Effector memory CD8-positive, alpha-beta T cell (primary cell): ENCODE measurements at places on chromosomes 11 and 22.
A peak's percentile ranks its signal among the peaks of the same experiment; 100 is the strongest.

DNA sequence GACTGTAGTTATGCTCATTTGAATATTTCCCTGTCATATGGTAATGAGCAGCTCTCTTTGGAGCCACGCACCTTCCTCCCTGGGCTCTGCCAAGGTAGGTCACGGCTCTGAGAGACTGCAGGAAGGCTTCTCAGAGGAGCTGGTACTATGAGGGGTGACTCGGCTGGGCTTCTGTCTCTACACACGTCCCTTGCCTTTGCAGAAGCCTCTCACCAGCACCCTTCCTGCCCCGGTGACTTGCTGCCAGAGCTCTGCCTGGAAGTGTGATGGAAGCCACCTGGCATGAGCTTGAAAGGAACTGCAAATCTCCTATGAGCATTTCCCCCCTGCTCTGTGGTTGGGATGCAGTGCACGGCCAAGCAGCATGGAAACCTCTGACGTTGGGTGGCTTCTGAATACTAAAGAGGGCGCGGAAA lies 74.2 kb downstream of the KIRREL3 start:
- DNase-seq = no peak
- no peaks in the 10 kb centered on the region for H3K36me3 ChIP-seq
- no peak overlapping the region for H3K4me3 ChIP-seq
- peaks cover 28% of the 10 kb centered on the region for H3K27me3 ChIP-seq

GRCh38 chr11:73663604-73664495 lies 17.5 kb downstream of the PLEKHB1 start:
- H3K27me3 ChIP-seq = no peaks in the 10 kb centered on the region
- H3K36me3 ChIP-seq = no peaks in the 10 kb centered on the region
- no peak overlapping the region for H3K4me3 ChIP-seq
- peaks cover 10% of the 10 kb centered on the region for H3K4me1 ChIP-seq
- DNase-seq = no peak

DNA sequence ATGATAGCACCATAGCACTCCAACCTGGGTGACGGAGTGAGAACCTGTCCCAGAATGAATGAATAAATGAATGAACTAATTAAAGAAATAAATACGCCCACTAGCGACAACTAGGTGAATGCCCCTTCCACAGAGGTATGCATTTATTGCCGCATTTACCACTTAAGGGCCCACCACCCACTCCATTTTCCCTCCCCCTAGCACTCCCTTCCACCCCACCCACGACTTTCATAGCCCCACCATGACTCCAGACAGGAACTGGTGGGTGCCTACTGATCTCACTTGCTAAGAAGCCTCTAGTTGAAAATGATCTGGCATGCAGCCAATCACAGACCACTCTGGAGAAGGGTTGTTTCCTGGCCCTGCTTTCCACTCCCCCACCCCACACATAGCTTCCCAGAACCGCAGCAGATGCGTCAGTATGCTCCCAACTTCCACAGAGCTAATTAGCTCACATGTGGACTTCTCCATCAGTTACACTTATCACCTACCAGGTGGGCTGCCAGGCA lies 167.6 kb downstream of the WT1 start:
- no peaks in the 10 kb centered on the region for H3K36me3 ChIP-seq
- no peak overlapping the region for H3K27ac ChIP-seq
- no peak for DNase-seq
- H3K27me3 ChIP-seq = peaks cover 19% of the 10 kb centered on the region
- H3K4me3 ChIP-seq = no peak overlapping the region

- no peak for DNase-seq
- H3K27me3 ChIP-seq = peaks cover 35% of the 10 kb centered on the region
- peak overlapping the region; percentile 73 for H3K4me3 ChIP-seq
These were observed 942 bp upstream of the TSPAN18 start for GRCh38 chr11:44725757-44726282.

GRCh38 chr11:102423936-102424335 lies 28.6 kb downstream of the TMEM123 start:
- no peaks in the 10 kb centered on the region for H3K27me3 ChIP-seq
- H3K27ac ChIP-seq = no peak overlapping the region
- peaks cover 24% of the 10 kb centered on the region for H3K36me3 ChIP-seq
- DNase-seq = no peak
- H3K4me1 ChIP-seq = peaks cover 49% of the 10 kb centered on the region

DNA sequence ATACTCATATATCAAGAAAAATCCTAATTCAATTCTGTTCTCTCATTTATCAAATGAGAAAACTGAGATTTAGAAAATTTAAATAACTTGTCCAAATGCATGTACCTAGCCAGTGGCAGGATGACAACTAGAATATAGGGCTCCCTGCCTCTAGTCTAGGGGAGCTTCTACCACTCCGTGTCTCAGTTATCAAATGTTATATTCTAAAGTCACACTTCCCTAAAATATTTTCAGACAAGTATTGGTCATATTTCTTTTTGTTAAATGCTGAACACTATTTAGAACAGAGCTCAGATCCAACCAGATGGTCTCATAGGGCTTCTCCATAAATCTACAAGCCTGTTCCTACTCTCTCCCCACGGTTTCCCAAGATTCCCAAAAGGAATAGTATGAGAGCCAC lies 26.3 kb downstream of the KCNJ1 start:
- no peaks in the 10 kb centered on the region for H3K27me3 ChIP-seq
- no peak overlapping the region for H3K27ac ChIP-seq
- H3K36me3 ChIP-seq = peaks cover 1% of the 10 kb centered on the region
- H3K4me3 ChIP-seq = no peak overlapping the region

GRCh38 chr11:34174412-34175041 lies 69.1 kb downstream of the NAT10 start:
- peak; percentile 79 for DNase-seq
- H3K4me3 ChIP-seq = peak overlapping the region; percentile 68
- H3K4me1 ChIP-seq = peaks cover 3% of the 10 kb centered on the region
- H3K27me3 ChIP-seq = peaks cover 27% of the 10 kb centered on the region
- H3K27ac ChIP-seq = no peak overlapping the region

DNA sequence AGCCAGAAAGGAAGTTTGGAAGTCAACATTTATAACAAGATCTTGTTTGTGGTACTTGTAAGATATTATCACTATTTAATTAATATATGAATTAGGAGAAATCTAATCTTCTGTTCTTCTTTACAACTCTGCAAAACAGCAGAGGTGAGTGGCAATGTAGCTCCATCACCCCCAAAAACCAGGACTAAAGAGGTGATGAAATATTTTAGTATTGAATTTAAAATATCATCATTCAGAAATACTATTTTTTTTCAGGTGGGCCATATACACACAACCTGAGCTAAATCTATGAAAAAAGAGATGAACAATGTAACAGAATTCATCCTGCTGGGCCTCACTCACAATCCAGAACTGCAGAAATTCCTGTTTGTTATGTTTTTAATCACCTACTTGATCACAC lies at the start of gene OR4C45:
Gene OR4C45 (plus strand): TSS at position 301 of the 400 bp plus-strand sequence.
- H3K4me1 ChIP-seq = no peaks in the 10 kb centered on the region
- no peaks in the 10 kb centered on the region for H3K27me3 ChIP-seq
- H3K4me3 ChIP-seq = no peak within 1 kb of the TSS
- DNase-seq = no peak

GRCh38 chr11:117815262-117815803 lies 9.2 kb downstream of the FXYD2 start:
- H3K27ac ChIP-seq = peak overlapping the region; percentile 92
- H3K4me3 ChIP-seq = peak overlapping the region; percentile 69
- H3K4me1 ChIP-seq = peaks cover 38% of the 10 kb centered on the region
- H3K27me3 ChIP-seq = no peaks in the 10 kb centered on the region
- DNase-seq = peak; percentile 71
- peaks cover 11% of the 10 kb centered on the region for H3K36me3 ChIP-seq
